H54 (cell line): ENCODE measurements at places on chromosomes 2 and 18.
A peak's percentile ranks its signal among the peaks of the same experiment; 100 is the strongest.

GRCh38 chr2:205732314-205732713 lies 50.0 kb downstream of the NRP2 start:
- no peak for DNase-seq

- DNase-seq = no peak
Measured at GRCh38 chr2:190891372-190891771, 10.8 kb downstream of the GLS start.

GRCh38 chr18:70037431-70038061 lies 89.9 kb upstream of the CD226 start:
- DNase-seq = no peak

DNA sequence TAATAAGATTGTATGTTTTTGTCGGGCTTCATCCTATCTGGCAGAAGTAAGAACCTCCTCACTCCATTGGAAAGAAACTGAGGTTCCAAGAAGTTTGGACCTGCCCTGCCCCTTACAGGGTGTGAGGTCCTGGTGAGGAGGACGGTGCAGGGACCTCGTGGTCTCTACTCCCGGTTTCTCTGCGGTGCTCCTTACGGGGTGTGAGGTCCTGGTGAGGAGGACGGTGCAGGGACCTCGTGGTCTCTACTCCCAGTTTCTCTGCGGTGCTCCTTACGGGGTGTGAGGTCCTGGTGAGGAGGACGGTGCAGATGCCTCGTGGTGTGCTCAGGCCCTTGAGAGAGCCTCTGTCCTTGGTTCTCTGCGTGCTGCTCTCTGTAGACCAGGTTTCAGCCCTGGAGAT lies 5.2 kb downstream of the CTDP1 start:
- DNase-seq = no peak

- no peak for DNase-seq
Measured at GRCh38 chr2:3868012-3868805, 164.8 kb downstream of the DCDC2C start.

DNA sequence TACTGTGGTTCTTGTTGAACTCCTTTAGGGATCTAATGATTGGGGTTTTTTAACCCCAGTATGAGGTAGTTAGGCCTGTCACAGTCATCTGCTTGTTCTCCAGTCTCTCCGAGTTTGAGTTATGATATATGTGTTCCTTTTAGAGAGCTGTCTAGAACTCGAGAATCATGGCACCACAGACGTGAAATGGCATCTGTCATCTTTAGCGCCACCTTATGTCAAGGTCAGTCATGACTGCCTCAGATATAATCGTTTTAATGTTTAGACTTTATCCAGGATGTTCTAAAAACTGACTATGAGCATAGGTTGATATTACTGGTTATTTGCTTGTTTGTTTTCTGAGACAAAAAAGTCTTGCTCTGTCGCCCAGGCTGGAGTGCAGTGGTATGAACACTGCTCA lies 112.2 kb downstream of the CEP192 start:
- DNase-seq = no peak

DNA sequence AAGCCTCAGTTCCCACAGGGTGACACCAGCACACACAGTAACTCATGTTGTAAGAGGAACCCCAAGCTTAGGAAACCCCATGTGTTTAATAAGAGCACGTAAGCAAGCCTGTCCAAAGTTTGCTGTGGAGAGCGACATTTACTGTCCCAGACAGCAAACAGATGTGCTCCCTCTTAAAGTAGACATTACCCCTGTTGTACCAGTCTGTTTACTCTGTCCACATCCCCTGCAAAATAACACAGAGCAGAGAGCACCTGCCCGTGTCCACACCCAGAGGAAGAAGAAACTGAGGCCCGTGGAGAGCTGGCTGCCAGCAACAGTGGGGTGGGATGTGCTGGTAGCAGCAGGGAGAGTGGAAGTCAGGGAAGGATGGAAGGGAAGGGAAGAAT lies 243.5 kb downstream of the GBX2 start:
- no peak for DNase-seq

DNA sequence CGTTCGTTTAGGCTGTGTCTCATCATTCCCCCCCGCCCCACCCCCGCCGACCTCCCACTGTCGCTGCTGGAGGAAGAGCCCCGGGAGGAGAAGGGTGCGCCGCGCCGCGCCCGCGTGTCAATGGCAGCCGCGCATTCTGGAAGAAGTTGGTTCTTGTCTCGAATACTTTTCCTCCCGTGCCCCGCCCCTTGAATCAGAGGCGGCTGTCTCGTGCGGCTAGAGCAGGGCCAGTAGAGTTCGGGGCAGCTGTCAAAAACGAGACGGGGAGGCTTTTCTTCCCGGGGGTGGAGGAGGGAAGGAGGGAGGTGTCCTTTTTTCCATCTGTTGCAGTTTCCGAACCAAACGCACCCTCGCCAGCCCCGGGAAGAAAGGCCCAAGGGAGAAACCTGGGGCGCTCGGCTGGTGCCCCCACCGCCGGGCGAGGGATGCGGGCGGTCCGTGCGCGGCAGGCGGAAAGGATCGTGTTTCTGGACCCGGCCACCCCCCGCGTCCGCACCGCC lies 410 bp upstream of the TGIF1 start:
- DNase-seq = peak; percentile 35

DNA sequence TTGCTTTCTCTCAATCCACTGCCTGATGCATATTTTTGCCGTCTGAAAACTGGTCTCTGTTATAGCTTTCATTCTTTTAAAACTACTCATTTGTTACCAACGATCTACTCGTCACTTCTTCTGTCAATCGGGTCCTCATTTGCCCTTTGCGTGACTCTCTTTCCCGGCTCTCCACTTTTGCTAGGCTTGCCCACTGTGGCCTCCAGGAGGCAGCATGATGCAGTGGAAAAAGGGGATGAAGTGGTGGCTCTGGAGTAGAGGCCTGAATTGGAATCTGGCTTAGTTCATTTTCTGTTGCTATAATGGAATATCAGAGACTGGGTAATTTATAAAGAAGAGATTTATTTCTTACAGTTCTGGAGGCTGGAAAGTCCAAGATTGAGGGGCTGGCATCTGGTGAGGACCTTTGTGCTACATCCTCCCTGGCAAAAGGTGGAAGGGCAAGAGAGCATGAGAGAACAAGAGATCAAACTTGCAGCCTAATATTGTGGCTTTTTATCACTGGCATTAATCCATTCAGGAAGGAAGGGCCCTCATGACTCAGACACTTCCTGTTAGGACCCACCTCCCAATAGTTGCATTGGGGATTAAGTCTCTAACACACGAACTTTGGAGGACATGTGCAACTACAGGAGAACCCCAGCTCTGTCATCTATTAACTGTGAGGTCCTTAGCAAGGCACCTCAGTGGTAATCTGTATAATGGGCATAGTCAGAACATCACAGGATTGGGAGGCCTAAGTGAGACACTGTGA lies 15.4 kb downstream of the GDF7 start:
- no peak for DNase-seq

GRCh38 chr2:196415384-196415783 lies 224.1 kb upstream of the CCDC150 start:
- DNase-seq = no peak

DNA sequence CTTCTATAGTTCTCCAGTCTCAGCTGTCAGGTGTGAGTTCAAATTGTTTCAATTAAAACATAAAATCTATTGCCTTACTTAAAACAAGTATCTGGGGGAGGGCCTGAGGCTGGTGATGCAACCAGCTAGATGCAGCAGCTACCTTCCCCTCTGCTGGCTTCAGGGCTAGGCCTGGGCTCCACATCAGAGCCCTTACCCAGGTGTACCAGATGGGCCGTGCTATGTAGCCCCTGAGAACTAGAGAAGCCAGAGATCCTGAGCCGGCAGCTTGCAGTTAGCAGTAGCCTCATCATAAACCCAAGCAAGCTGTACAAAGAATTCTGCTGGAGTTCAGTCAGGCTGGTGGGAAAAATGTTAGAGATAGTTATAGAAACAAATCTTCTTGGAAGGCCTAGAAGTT lies 97.7 kb upstream of the ACAA2 start:
- no peak for DNase-seq

GRCh38 chr18:74060579-74060978 lies 87.1 kb downstream of the FBXO15 start:
- no peak for DNase-seq

- no peak for DNase-seq
Measured at GRCh38 chr2:142008135-142008744, 122.6 kb downstream of the LRP1B start.

GRCh38 chr2:182377467-182377866 lies 49.4 kb downstream of the PDE1A start:
- DNase-seq = no peak

- no peak for DNase-seq
Measured at GRCh38 chr2:61759005-61759404, 94.9 kb downstream of the FAM161A start.
